ENCODE measurements at places on chromosomes 13 and 19.

DNA sequence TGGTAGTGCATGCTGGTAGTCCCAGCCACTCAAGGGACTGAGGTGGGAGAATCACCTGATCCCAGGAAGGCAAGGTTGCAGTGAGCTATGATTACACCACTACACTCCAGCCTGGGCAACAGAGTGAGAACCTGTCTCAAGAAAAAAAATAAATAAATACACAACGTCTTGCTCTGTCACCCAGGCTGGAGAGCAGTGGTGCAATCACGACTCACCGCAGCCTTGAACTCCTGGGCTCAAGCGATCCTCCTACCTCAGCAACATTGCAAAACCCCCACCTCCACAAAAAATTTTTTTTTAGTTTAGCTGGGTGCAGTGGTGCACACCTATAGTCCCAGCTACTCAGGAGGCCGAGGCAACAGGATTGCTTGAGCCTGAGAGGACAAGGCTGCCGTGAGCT, 8.8 kb downstream of the TPM4 start:
- no peak for DNase-seq

DNA sequence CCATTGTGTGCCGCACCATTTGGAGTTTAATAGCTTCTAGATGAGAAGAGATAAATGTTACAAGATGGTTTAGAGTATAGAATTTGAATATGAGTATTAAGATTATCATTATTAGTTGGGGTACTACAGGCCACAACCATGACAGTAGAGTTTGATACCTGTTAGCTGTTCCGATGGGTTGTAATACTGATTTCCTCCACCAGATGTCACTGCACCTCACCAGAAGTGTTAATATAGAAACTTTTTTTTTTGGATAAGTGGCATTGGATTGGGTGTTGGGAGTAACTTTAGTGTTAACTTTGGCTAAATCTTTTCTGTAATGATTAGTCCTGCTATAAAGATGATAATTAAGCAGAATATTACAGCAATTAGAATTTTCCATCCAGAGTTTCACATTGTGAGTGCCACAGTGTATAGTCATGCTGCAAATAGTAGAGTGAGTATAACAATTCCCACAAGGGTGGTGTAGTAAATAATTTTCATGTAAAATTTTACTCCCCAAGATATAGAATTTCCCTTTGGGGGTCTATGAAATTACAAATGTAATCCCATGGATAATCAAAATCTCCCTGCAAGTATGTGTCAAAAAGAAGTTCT, 56.3 kb downstream of the PSG3 start:
- no peak for DNase-seq

DNA sequence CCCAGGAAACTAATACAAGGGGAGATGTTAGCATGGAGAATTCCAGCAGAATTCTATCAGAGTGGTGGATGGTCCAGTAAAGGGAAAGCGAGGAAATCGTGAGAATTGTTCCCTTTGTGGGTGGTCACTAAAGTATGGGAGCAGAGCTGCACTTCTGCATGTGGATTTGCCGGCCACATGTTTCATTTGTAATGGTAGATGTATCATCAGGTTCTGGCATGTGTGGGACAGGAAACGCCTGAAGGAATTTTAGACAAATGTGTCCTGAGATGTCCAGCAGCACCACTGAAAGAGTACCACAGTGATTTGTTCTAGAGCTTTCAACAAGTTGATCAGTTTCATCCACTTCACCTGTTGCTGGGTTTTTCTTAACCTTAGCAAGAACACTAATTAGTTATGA, 308.4 kb downstream of the SHISA2 start:
- DNase-seq: no peak

DNA sequence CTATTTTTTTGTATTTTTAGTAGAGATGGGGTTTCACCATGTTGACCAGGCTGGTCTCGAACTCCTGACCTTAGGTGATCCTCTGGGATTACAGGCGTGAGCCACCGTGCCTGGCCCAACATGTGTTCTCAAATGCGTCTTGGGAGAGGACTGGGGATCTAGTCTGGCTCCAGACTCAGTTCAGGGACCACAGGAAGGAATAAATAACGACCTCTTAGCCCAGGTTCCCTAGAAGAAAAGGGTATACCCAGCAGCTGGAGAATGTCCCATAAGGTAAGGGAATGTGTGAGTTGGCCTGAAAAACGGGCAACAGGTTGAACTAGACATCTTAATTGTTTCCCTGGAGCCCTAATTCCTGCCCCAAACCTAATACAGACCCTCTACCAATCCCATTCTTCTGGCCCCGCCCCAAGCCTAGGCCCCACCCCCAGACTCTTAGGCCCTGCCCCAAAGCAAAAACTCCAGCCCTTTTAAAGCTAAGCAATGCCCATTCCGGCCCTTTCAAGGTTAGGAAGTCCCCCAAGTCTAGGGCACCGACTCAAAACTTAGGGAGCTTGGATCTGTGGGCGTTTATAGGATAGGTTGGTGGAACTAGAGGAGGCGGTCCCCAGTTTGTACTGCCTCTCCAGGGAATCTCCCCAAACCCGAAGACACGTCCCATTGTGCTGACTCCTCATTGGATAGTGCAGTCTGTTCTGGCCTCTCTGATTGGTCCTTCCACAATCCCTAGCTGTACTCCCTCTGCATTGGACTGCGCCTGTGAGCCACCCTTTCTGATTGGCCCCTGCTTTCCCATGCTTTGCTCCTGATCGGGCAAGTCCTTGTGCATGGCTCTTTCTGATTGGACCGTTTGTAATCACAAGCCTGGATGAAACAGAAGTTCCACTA, 5.4 kb upstream of the LRFN1 start:
- no peak for DNase-seq

- DNase-seq: no peak
Observed at GRCh38 chr13:104608331-104608730, 1542.1 kb upstream of the SLC10A2 start.

GRCh38 chr19:3800996-3801395, 14.8 kb upstream of the MATK start:
- DNase-seq: no peak

- no peak for DNase-seq
Observed at GRCh38 chr13:82370316-82370715, 1512.0 kb downstream of the SLITRK1 start.

DNA sequence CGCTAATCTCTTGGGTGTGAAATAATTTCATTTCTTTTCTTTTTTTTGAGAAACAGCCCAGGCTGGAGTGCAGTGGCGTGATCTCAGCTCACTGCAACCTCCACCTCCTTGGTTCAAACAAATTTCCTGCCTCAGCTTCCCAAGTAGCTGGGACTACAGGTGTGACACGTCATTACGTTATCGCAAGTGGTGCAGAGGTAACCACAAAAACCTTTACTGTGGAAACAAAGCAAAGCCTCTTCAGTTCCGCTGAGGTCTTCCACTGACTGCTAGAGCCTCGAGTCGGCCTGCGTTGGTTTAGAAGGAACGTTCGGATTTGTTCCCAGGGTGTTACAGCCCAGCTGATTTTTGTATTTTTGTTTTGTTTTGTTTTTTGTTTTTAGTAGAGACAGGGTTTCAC, 2.0 kb upstream of the ZNF784 start:
- peak; percentile 53 for DNase-seq

DNA sequence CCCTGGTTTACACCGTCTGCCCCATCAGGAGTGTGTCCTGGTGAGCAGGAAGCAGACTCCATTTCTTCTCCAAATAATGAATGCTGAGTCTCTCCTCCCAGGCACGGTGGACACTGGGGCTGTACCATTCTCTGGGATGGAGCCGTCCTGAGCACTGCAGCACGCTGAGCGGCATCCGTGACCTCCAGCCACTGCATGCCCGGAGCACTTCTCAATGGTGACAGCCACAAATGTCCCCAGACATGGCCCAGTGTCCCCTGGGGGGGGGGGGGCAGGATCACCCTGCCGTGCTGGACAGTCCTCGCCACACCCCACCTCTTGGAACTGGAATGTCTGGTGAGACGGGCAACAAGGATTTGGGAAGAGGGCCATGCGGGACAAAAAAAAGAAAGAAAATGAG, 37.4 kb downstream of the GNG7 start:
- no peak for DNase-seq

- no peak for DNase-seq
Observed at GRCh38 chr13:113742000-113742441, 17.0 kb upstream of the TMEM255B start.

DNA sequence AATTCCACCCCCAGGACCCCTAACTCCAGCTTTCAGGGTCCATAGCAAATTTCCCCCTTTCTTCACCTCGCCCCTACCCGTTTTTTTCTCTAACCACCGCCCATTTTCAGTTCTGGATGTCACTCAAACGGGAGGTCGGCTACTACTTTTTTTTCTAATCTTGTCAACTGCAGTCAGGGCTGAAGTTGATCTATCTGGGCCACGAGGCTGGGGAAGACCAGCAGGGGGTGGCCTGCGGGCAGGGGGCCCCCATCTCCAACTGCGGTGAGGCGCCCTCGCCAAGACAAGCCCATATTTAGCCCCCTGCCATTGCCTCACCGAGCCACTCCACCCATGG, 748 bp downstream of the LHFPL6 start:
- DNase-seq: no peak

DNA sequence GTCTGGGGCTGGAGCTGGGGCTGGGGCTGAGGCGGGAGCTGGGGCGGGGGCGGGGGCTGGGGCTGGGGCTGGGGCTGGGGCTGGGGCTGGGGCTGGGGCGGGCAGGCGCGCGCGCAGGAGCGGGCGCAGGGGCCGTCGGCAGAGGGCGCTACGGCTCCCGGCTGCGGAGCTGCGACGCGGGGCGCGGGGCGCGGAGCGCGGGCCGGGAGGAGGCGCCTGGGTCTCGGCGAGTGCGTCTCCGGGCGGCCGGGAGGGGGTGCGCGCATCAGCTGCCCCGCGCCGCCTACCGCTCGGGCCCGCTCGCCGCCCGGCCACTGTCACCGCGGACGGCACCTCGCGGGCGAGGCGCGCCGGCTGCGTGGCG, 422 bp upstream of the MTUS2 start:
- peak; percentile 16 for DNase-seq

DNA sequence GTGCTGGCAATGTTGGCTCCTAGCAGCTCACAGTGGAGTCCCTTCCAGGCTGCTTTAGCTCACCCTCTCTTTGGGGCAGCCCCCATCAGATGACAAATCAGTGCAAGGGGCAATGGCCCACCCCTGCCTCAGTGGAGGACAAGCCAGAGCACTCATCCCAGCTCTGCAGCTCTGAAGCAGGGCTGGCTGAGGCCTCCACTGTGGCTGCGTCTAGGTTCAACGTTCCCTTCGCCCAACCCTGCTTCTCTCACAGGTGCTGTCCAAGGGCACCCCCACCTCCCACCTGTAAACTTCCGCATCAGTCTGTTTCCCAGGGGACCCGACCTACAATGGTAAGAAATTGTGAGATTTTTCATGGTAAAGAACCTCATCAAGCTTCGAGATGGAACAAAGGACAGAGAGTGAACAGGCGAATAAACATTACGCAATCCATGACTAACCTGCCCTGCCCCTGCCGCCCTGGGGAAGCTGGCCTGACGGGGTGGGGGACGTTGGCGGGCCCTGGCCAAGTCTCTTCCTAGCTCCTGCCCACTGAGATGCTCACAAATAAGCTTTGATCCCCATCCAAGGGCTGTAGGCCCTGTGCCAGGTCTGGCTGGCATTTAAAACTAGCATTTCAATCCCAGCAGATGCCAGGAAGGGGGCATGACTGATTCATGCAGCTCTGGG, 40.5 kb downstream of the DZIP1 start:
- DNase-seq: no peak

GRCh38 chr13:76225815-76226489, 589.8 kb downstream of the LMO7 start:
- no peak for DNase-seq

GRCh38 chr19:1474765-1475351, 4.2 kb downstream of the C19orf25 start:
- DNase-seq: no peak

DNA sequence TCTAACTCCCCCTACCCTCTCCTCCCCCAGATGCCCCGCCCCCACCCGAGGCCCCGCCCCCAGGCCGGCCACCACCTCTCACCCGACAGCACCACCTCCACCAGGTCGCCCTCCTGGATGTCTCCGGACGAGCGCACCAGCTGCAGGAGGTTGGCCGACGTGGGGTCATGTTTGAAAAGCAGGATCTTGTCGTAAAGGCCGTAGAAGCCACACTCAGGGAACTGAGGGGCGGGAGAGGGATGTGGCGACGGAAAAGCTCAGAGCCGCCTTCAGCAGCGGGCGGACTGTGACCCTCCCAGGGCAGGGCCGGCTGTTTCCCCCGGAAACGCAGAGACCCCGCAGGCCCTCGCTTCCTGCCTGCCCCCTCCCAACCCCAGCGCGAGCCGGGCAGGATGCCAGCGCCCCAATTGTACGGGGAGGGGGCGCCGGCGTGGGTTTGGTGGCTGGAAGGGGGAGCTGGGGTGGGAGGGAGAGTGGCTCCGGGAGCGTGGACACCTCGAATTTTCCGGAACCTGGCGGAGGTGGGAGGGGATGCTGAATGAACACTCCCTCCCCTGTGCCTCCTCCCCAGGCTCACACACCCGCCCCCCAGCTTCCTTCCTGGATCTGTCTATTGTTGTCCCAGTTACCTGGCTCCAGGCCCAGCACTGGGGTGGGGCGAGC, 3.0 kb downstream of the PRKD2 start:
- peak; percentile 73 for DNase-seq

DNA sequence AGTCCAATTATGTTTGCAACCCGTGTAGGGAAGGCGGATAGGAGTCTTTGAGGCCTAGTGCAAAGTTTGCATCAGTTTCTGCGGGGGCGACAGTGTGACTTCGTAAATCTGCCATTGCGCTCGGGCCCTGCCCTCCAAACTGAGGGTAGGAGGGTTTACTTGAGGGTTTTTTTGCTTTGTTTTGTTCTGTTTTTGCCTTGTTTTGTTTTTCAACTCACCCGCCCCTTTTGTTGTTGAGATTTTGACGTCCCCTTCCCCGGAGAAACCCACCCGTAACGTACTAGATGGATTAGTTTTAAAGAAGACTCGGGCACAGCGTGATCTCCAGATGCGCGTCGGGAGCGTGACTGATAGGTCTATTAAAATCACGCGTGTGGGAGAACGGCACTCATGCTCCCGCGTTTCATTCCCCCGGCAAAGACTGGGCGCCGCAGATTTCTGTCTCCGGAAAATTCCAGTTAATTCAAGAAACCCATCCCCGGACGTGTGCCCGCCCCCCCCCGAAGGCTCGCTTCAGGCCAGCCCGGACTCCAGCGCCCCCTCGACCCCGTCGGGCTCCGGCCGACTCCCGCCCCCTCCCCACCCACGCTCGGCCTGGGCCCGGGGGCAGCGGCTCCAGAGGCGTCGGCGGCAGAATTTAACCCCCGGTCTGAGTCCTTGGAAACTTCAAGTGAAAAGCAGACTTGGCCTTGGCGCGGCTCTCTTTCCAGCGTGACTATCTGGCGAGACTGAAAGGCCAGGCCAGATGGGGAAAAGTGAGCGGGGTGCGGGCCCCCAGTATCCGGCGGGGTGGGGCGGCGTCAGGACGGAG, 5.0 kb downstream of the SOX1 start:
- DNase-seq: no peak

- no peak for DNase-seq
Observed at GRCh38 chr19:51064534-51065220, at the start of gene KLK13. KLK13 (minus strand) TSS chr19:51065092; CDS start chr19:51065067, 25 bp downstream.

DNA sequence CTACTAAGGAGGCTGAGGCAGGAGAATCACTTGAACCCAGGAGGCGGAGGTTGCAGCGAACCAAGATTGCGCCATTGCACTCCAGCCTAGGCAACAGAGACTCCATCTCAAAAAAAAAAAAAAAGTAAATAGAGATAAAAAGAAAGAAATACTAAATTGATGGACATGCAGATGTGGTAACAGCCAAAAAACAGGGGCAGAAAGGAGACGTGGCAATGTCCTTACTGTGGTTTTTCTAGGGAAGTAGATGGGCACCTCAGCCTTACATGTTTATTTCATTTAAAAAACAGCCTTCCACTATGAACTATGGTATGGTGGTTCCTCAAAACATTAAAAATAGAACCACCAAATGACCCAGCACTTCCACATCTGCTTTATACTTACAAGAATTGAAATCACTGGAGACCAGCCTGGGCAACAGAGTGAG, 6.5 kb upstream of the EIF3G start:
- no peak for DNase-seq
